ENCODE measurements at places on chromosomes 12 and 14.
A peak's percentile ranks its signal among the peaks of the same experiment; 100 is the strongest.

GRCh38 chr12:115660211-115660805 is 617.2 kb downstream of the MED13L start:
- DNase-seq, result no peak

DNA sequence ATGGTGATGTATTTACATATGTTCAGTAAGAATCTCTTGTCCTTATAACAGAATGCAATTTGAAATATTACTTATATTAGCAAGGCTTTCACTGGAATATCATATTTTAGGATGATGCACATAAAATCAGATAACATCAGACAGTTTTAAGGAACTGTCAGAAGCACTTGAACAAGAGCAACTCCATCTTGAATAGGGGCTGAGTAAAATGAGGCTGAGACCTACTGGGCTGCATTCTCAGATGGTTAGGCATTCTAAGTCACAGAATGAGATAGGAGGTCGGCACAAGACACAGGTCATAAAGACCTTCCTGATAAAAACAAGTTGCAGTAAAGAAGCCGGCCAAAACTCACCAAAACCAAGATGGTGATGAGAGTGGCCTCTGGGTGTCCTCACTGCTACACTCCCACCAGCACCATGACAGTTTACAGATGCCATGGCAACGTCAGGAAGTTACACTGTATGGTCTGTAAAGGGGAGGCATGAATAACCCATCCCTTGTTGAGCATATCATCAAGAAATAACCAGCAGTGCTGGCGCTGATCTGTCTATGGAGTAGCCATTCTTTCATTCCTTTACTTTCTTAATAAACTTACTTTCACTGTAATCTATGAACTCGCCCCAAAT is 27.6 kb upstream of the ETV6 start:
- no peak for DNase-seq

DNA sequence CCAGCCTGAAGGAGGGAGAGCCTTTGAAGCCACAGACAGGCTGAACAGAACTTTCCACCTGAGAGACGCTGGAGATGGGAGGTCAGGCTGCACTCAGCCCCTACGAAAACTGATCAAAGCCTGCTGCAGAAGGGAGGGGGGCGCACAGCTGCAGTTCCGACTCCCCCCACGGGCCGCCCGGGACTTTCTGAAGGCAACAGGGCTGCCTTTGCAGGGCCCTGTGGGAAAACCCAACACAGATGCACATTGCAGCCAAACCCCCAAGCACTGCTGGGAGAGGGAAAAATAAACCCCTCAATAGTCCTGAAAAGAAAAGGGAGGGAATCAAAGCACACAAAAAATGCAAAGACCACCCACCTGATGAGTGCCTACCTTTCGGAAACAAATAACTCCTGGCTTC is 290.6 kb downstream of the ZFP36L1 start:
- DNase-seq, result no peak

DNA sequence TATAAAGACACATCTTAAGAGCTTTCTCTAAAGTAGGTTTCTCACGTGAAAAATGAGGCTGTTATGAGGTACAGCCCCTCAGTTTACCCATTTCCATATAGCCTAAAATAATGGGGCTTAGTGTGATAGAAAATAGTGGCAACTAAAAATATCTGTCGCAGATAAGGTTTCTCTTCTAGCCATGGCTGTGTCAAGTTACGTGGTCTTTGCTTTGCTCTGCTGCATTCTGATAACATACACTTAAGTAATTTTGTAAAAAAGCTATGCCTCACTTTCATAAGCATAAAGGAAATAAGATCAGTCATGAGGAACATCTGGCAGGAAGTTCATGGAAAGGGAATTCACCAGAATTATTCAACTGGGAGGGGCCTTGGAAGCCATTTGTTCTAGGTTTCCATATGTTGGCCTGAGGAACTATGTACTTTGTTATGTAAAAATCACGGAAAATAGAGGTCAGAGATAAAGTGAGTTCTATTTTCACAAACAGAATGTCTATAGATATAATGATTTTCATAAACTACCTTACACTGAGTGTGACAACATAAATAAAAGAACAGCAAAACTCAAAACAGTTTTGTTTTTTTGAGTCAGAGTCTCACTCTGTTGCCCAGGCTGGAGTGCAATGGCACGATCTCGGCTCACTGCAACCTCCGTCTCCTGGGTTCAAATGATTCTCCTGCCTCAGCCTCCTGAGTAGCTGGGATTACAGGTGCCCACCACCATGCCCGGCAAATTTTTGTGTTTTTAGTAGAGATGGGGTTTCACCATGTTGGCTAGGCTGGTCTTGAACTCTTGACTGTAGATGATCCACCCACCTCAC is 195.6 kb upstream of the KRR1 start:
- DNase-seq, result no peak

DNA sequence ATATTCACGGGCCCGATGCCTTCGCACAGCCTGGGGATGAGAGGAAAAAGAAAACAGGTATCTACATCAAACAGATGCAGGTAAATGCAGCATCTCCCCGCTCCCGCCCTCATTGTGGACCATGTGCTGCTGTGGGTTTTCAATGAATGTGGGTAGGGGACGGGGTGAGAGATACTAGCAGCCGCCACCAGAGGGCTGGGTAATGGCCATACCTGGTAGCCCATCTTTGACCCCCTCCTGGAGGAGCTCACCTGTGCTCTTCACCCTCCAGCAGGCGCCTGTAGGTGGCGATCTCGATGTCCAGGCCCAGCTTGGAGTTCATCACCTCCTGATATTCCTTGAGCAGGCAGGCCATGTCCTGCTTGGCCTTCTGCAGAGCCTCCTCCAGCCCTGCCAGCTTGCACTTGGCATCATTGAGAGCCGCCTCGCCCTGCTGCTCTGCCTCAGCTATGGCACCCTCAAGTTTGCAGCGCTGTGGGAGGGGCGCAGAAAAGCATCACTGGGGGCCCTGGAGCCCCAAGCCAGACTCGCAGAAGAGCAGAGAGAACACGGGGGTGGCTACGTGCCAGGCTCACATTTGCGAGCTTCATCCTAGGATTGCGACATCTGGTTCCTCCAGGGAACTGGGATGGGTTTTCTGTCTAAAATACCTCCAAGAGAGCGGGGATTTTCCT is 10.2 kb downstream of the KRT82 start:
- peak; percentile 9 for DNase-seq

DNA sequence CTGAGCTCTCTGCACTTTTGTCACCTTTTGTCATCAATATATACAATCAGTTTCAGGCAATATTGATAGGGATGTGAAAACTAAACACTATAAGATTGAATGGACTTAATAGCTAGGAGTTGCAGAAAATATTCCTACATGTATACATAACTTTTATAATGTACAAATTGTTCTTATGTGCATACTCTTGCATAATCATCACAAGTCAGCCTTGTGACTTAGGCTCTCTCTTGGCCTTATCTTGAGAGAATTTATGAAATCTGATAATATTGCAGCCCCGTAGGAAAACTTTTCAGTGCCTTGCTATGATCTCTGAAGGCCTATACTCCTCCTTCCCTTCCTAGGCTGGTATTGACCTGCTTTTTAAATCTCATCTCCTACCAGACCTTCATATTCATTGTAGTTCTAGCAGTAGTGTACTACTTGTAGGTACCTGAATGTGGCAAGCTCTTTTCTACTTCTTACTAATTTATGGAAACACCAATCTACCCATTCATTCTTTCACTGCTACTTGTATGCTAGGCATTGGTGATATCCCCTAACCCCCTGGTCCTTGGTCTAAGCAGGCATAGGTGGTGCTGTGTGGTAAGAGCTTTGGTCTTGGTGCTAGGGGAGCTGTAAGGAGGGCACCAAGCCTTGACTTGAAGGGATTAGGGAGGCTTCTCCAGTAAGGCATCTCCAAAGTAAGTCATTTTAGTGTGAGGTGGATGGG is 100.0 kb downstream of the PRKCH start:
- no peak for DNase-seq

DNA sequence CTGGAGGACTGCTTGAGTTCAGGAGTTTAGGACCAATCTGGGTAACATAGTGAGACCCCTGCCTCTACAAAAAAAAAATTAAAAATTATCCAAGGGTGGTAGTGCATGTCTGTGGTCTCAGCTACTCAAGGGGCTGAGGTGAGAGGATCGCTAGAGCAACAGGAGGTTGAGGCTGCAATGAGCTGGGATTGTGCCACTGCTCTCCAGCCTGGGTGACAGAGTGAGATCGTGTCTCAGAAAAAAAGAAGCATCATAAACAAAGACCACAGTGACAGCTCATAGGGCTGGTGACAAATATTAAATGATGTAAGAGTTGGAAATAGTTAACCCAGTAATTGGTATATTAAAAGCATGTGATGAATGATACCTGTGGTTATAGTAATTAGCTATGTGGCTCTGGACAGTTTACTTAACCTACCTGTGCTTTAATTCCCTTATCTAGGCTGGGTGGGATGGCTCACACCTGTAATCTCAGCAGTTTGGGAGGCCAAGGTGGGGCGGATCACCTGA is 68.0 kb downstream of the GSC start:
- DNase-seq, result no peak

GRCh38 chr12:16880864-16881285 is 274.9 kb upstream of the LMO3 start:
- peak; percentile 81 for DNase-seq

DNA sequence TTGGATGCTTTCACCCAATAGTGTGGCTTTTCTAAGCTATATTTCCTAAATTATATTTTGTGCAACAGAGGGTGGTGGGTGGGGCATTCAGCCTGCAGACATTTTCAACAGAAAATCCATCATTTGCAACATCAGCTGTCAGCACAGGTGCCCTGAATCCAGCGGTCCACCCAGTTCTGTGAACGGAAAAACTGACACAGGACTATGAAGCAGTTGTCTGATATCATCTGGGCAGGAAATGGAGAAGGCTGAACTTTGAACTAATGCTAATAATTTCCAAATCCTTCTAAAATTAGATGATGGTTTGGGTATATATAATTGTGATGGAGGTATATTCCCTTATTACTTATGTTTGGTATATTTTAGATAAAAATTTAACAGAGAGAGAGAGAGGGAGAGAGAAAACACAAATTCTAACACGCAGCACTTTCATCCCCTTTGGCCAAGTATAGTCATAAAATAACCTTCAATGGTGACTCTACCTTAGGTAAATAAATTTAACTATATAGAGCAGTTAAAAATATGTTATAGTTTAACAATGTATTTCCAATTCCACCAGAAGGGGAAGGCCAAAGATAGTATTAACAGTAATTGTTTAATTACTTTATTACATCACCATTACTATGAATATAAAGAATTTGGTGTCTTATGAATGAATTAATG is 58.3 kb upstream of the PTPRB start:
- DNase-seq, result no peak

GRCh38 chr14:69987406-69988121 is 108.3 kb downstream of the SMOC1 start:
- DNase-seq, result no peak
